Neural progenitor cell (in vitro differentiated cells): ENCODE measurements at places on chromosomes 2 and 18. TPM values are rescaled to one million over a fixed set of nuclear protein-coding genes. Genes with fewer than 3 reads are reported as not detected.

GRCh38 chr2:85132834-85133637 lies at the start of gene TCF7L1:
TSS of gene TCF7L1 (plus strand) at chr2:85133392. CDS start at chr2:85133685, 293 bp downstream.
- peak; percentile 96 for DNase-seq

DNA sequence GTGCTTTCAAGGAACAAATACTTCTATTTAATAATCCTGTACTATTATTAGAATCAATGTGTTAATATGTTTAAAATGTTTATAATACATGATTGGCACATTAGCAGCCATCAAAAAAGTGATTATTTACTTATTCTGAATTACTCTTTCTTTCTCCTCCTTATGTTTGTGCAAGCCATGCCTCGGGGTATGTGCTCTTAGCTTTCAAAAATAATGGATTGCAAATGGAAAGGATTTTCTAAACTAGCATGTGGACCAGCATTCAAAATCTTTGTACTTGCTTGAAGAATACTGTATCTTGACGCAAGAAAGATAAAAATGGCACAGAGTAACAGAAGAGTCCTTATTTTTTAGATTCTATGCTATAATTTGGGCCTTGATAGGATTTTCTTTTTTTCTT lies 156.5 kb downstream of the CDH7 start:
- no peak for DNase-seq

DNA sequence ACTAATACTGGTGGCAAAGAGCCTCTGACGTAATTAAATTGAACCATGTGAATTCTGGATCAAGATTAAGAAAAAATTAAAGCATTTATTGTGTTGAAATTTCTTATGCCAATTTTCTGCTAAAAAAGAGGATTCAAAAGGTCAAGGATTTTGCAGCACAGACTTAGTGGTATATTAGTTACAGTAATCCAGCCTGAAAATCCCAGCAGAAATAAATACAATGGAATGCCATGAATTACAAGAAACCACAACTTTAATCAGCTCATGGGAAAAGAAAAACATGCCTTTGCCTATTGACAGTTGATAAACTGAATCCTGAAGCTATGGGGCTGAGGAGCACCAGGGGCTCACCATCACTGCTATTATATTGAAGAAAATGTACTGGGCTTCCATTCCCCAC lies 114.8 kb upstream of the SATB2 start:
- DNase-seq = no peak

DNA sequence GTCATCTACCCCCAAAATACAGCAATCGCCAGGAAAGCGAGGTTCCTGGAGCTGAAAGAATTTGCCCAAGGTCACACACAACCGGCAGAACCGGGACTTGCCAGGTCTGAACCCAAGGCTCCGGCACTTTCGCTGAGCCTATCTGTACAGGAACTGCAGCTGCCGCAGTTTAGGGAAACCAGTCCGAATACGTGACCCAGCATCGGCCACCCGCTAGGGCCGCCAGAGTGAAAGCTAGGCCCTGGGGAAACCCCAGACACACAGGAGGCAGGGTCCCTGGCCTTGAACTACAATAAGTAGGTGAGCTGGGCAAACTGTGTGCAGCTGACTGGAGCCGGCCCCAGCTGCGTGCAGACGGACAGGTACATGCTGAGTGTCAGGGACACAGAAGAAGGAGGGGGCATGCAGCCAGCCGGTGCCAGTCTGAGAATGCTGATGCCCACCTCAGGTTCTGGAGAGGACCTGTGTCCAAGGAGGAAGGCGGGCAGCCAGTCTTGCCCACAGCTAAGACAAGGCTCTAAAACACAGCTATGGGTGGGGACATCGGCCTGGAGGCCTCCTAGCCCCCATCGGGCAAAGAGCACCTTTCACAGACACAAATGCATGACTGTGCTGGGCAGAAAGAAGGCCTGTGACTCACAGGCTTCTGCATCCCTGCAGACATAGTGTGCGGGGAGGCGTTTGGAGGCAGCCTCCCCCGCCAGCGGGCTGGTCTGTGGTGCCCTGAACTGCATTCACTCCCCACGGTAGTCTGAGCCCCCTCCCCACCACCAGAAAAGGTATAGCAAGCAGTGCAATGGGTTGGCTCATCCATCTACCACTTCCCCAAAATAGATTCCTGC lies 107.4 kb upstream of the ID2 start:
- no peak for DNase-seq

- no peak for DNase-seq
Measured at GRCh38 chr2:18408638-18409037, 151.8 kb downstream of the RDH14 start.

- no peak for DNase-seq
Measured at GRCh38 chr2:16018277-16019059, 78.1 kb downstream of the MYCN start.

- DNase-seq = no peak
Measured at GRCh38 chr2:120222186-120223033, 790 bp downstream of the TMEM185B start.

- no peak for DNase-seq
Measured at GRCh38 chr2:201879996-201880395, 73.7 kb downstream of the CDK15 start.

Gene SFT2D3
- total RNA-seq = 22.8 and 30.6 TPM in 2 replicates

Gene RSAD2
- total RNA-seq = not detected in 2 replicates
